ENCODE measurements at places on chromosomes 7 and 10.
A peak's percentile ranks its signal among the peaks of the same experiment; 100 is the strongest.

- no peak for DNase-seq
Measured at GRCh38 chr7:20661884-20662283, 46.4 kb downstream of the ABCB5 start.

DNA sequence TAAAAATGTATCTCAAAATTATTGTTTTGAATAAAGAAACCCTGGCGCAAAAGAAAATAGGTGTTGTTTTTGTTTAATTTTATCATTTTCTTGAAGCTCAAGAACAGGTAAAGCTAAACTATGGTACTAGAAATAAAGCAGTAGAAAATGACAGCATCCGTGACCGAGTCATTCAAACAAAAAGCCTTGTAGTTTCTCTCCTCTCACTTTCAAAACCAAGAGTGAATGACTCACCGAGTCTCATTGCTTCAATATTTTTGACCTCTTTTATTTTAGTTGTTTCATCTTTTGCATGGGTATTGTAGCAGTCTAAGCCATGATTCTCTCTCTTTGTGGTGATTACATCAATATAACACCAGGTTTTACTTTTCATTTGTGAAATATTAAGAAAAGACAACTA is 396.5 kb downstream of the POM121L12 start:
- no peak for DNase-seq

DNA sequence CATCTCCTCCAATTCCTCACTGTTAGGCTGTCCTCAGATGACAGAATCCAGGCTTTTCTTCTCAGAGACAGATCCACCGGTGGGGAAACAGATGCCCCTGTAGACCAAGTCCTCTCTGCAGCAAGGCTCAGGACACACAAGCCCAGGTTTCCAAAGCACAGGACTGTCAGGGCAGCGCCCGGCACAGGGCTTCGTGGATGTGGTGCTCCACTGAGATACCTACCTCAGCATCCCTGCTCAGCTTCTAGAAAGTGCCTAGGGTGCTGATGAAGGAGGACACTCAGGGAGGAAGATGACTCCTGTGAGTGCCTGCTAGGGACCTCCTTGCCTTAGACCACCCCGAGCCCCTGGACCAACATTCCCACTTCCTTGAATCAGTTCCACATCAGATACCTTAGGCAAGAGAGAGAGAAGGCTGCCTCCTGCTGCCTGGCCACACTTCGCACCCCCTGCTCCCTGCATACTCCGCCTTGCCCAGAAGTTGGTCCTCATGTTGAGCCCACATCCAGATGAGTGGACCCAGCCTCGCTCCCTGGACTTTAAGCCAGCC is 8.9 kb upstream of the RBP3 start:
- no peak for DNase-seq

DNA sequence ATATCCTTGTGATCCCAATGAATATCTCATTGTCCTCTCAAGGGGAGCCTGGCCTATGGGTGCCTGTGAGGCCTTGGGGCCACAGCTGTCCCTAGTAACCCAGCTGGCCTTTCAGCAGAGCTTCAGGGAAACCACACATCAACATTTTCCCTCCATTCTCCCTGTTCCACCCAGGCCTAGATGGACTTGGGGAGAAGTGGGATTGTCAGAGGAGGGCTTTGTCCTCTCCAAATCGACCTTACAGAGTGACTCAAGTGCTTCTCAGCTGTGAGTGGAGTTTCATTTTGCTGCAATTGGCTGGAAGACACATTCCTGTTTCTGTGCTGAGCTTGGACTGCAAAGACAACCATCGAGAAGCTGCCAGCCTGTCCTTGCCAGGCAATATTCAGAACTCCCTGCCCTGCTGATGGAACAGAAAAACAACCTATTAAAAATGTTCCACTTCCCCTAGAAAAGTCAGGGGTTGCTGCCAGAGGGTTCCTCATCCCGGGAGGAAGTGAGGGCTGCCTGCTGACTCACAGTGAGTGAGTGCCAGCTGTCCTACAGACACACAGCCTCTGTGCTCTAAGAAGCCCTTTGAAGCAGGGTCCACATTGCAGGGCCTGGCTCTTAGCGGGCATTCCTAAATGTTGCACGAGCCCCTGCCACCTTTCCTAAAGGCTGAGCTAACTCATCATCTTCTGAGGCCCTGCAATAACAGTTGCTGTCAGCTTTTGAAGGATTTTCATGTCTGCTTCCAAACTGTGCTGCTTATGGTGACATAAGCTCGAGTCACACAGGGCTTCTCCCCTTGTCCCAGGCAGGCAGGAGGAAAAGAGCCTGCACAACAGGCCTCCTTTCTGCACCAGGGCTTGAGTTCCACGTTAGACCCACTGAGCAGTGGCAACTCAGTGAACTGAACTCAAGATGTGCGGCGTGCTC is 20.5 kb downstream of the STRA8 start:
- DNase-seq = no peak

DNA sequence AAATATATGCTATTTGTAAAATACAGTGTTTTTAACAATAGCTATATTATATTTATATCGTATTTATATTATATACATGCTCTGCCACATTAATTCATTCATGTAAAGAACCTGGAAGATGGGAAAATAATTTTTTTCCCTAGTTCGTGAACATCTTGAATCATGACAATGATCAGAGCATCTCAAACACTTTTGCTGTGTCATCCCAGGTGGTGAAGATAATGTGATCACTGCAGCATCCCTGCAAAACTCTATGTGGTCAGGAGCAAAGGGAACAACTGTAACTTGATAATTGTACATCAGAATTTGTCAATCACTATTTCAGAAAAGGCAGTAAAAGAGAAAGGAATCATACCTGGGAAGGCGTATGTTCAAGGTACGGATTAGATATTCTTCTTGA is 39.3 kb downstream of the RAPGEF5 start:
- DNase-seq = no peak

- no peak for DNase-seq
Measured at GRCh38 chr7:34108165-34108564, 202.8 kb downstream of the BMPER start.

DNA sequence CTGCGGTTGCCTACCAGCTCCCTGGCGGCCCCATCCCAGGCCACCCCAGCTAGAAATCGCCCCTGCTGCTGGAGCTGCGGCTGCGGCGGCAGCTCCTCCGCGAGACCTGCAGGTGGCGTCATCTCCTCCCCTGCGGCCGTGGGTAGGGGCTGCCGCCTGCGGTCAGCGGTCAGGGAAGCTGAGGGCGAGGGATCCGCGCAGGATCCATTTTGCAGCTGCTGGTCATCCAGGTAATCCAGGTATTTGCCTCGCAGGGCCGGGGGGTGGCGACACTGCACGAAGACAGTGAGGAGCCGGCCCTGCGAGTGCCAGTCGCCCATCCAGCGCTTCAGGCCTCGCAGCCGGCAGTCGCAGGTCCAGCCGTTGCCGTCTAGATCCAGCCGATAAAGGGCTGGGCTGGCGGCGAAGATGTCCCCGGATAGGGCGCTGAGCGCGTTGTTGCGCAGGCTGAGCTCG is 1.5 kb downstream of the TRIL start:
- DNase-seq = peak; percentile 81

GRCh38 chr10:101693978-101694673 is 844 bp downstream of the FBXW4 start:
- peak; percentile 75 for DNase-seq

DNA sequence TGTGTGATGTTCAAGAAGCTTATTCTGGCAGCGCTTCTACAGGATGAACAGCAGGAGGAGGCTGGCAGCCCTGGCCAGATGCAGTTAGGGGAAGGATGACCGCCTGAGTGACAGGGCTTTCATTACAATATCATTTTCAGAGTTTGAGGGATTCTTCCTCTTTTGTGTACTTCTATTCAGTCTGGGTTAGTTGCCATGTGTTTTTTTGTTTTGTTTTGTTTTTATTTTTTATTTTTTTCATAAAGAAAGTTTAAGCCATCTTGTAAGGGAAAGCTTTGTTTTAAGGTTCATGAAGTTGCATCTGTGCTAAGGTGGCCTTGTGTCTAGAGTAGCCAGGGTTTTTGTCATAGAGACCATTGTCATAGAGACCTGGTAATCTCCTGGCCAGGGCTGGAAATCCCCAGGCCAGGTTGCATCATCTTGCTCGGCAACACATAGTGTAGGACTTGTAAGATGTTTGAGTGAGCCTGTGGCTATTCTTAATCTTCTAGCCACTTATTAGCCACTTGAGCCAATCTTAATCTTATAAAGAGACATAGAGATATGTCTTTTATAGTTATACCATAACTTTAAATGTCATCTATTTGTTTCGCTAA is 230.5 kb upstream of the TMEM229A start:
- DNase-seq = no peak

DNA sequence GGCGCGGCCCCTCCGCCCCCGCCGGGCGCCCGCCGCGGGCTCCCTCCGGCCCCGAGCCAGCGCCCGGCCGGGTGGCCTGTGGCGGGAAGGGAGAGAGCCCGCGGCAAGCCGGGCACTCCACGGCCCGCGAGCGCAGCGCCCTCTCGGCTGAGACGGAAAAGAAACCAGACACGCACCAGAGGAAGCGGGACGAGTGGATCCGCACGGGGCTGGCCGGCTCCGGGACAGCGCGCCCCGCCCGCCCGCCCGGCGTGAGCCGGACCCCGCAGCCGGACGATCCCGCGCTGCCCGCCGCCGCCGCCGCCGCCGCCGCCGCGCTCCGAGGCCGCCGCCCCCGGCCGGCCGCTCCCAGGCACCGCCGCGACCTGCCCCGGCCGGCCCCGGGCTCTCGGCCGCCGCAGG is 300 bp downstream of the ARHGAP21 start:
- DNase-seq = no peak

DNA sequence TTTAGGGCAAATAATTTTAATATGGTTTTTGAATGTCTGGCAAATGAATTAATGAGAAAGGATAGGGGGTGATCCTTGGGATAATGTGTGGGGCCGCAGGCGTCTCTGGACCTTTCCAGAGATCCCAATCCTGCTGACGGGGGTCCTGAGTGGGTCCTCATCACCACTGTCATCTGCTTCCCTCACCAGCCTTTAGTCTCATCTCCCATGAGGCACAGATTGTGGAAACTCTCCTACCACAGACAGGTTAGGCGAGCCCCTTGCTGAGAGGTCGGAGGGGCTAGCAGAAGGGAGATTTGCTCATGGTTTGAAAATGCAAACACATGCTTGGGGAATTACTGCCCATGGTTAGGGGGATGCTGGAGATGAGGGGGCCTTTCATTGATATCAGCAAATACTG is 484.6 kb downstream of the RPS24 start:
- no peak for DNase-seq

GRCh38 chr10:85613391-85613790 is 753.2 kb downstream of the GRID1 start:
- DNase-seq = no peak

GRCh38 chr7:4873071-4873944 is 10.2 kb downstream of the RADIL start:
- DNase-seq = no peak

- DNase-seq = no peak
Measured at GRCh38 chr7:140179339-140179738, 2.6 kb upstream of the KDM7A start.

DNA sequence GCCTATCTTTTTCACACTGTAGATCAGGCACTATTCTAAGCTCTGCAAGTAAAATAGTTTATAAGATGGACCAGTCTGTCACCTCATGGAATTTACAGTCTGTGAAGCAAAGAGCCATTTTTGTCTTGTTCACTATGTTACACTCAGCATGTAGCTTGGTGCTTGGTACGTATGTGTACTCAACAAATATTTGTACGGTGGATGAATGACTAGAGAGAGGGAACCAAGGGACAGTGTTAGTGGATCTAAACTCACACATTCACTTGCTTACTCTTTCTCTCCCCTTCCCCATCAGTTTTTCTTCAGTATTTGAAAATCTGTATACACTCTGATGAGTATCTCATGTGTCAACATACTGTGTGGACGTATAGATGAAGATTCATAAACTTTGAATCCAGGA is 45.9 kb downstream of the PTF1A start:
- no peak for DNase-seq

GRCh38 chr7:19670806-19671205 is 38.0 kb downstream of the POLR1F start:
- no peak for DNase-seq

GRCh38 chr10:26730552-26730951 is 33.1 kb downstream of the PDSS1 start:
- DNase-seq = no peak

- no peak for DNase-seq
Measured at GRCh38 chr7:25371972-25372371, 143.7 kb upstream of the NPVF start.

DNA sequence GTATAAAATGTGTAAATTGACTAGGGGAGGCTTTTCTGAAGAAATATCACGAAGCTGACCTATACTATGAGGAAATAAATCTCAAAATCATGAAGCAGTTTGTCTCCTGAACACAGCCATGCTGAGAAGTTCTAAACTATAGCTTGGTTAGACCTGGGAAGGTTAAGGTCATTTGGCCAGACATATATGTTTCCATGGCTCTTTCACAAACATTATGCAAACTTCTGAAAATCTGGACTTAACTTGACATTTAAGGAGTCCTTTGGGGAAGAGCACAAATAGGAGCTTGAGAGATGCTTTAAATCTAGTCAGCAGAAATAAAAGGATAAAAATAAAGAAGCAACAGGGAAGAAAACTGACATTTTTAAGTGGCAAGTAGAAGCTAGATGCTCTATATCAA is 115.9 kb upstream of the MEOX2 start:
- DNase-seq = no peak

All from NCI-H526 treated with DMSO at 0.1 percent for 48 hours (cell line).